Left renal pelvis (tissue), 4 donors: ENCODE measurements at places on chromosomes 5 and 9.

GRCh38 chr5:125316391-125316790 lies 570.0 kb upstream of the ZNF608 start:
- DNase-seq = no peak

GRCh38 chr9:113636165-113636564 lies 172.6 kb downstream of the RGS3 start:
- no peak for DNase-seq

DNA sequence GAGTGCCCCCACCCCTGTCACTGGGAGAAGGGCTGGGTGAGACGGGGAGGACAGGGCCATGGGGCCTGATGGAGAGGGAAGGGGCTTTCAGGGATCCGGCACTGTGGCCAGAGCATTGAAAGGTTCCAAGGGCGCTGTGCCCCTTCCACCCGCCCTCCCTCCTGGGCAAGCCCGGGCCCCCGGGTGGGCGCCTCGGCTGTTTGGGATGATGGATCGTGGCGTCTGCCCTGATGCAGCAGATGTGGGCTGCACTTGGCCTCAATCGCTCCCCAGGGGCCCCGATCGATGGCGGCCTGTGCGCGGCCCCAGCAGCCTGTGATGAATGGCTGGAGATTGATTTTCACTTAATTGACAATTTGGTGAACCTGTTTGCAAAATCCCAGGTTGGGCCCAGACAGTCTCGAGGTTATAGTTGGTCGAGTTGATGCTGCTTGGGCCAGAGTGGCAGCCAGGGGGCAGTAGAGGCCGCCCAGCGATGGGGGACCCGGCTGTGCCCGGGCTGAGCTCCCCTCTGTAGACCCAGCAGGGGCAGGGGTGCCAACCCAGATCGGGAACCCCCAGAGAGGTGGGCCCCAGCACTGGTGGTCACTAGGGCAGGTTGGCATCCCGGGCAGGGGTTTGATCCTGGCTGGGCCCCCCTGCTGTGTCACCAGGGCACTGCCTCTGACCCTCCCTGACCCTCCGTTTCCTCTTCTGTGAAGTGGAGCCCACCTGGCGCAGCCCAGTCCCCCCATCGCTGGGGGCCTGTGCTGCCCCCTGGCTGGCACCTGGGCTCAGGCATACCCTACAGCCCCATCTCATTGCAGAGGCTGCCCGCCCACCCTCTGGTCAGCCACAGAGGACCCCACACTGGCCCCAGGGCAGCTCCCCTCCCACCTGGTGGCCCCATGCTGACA lies 34.7 kb downstream of the LHX3 start:
- no peak for DNase-seq

DNA sequence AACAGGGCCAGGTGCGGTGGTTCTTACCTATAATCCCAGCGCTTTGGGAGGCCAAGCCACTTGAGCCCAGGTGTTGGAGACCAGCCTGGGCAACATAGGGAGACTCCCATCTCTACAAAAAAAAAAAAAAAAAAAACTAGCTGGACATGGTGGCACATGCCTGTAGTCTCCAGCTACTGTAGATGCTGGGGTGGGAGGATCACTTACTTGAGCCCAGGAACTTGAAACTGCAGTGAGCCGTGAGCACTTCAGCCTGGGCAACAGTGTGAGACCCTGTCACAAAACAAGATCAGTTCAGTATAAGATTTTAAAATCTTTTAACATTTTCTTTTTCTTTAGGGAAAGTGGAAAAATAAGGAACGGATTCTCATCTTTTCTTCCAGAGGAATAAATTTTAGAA lies 2.5 kb downstream of the BRIX1 start:
- no peak for DNase-seq

GRCh38 chr5:68099327-68099726 lies 116.2 kb upstream of the PIK3R1 start:
- no peak for DNase-seq

- no peak for DNase-seq
Observed at GRCh38 chr5:140142246-140142645, 16.5 kb downstream of the IGIP start.

GRCh38 chr9:21923694-21924093 lies 70.5 kb downstream of the CDKN2A start:
- no peak for DNase-seq

DNA sequence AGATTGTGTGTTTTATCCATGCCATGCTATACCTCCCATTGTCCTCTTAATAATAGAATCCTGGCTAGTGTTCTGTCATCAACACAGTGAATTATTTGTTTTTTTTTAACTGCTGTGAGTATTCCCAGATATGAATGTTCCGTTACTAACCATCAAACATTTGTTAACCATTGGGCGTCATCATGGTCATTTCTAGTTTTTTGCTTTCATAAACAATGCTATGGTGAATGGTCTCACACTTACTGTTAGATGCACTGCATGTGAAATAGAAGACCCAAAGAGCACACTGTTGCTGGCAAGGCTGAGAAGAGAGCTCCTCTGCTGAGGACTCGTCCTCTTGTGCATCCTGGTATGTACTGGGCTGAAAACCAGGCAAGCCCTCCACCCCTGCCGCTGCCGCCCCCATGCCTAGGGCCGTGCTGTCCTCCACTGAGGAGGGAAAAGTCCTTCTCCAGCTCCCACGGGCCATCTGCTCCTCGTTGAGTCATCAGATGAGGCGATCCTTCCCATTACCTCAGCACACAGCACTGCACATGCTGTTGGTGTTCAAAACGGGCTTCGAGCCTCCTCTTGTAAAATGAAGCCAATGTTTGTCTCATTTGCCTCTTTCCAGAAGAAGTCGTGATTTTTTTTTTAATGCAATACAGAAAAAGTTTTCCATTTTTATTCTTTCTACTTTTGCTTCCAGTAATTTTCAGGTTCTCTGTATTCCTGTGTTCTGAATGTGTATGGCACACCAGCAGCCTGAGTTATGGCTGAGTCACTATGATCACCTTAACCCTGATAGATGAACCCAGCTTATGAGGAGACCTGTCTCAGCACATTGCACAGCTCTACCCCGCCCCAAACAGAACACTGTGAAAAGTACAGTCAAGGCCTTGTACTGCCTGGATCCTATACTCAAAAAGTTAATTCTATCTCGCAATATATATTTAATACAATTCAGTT lies 219.0 kb downstream of the AOPEP start:
- no peak for DNase-seq

- no peak for DNase-seq
Observed at GRCh38 chr5:174667526-174667925, 56.9 kb upstream of the MSX2 start.

DNA sequence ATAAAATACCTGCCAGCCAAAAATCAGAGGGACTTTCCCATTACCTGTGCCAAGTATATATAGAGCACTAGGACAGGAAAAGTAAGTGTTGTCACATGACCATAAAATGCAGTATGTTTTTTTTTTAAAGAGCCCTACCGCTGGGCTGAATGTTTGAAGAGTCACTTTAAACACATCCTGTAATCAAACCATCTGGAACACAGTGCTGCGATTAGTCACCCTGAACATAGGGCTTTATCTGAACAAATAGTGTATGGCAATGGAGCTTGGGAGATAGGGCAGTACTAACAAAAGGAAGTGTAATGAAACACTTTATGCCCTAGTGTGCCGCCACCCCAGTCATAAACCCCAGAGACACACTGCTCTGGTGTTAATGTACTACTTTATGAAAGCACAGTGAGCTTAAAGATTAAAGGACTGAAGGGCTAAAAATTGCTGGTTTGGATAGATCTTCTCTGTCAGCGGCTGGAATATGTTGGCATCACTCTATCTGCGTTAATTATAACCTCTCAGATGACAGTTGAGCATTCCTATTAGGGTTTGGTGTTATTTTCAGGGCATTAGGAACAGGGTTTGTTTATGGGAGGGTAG lies 90.4 kb downstream of the ZNF608 start:
- no peak for DNase-seq

GRCh38 chr9:78295177-78295575 lies 1.7 kb upstream of the PSAT1 start:
- no peak for DNase-seq

DNA sequence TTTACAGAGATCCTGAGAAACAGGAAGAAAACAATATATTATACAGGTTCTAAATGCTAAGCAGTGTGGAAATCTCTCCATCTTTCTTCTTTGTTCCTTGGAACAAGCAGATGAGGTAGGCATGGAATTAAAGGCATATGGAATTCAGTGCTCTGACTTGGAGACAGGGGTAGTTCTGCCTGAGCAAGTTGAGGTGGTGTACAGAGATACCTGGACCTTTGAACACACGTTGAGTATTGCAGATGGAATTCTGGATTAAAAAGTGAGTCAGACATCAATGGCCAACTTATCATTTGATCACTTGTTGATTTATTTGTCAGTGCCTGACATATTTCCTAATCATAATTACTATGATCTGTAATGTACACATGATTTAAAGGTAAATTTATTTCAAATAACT lies 293.9 kb upstream of the IRX4 start:
- no peak for DNase-seq

DNA sequence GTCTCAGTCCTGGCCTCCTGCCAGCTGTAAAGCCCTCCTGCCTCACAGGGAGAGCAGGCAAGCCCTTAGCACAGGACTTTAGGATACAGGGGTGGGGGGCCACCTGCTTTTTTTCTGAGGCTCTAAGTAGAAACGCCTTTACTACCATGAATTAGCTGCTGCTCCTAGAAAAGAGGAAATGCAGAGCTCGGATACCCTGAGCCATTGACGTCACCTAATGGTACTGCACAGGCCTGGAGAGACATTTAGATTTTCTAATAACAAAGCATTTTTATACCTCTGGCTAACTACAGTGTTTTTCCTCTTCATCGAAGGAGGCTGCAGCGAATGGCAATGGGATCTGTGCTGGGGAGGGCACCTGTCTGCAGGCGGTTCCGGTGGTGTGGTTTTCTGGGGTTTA lies 137.0 kb downstream of the WDR41 start:
- no peak for DNase-seq

DNA sequence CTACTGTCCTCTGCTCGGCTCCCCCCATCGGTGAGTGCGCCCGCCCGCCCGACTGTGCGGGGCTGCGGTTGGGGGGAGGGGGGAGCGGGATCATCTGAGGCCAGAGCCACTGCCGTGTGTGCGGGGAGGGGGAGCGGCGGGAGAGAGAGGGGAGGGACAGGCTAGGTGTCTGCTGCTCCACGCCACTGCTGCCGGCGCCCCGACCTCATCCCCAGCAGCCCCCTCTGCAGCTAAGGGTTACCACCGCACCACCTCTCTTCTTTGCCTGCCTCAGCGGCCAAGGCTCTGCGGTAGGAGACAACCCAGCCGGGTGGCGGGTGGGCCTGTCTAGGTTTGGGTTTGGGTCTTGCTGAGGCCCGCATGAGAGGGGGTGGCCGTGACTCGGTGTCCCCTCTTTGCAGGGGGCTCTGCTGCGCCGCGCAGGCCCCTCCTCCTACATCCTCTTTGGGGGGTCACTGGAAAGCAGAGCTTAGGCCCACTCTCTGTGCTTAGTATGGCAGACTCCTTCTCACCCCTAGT lies 670 bp upstream of the PURA start:
- DNase-seq = peak; percentile 33

GRCh38 chr5:54959673-54960418 lies 25.5 kb downstream of the ESM1 start:
- no peak for DNase-seq

DNA sequence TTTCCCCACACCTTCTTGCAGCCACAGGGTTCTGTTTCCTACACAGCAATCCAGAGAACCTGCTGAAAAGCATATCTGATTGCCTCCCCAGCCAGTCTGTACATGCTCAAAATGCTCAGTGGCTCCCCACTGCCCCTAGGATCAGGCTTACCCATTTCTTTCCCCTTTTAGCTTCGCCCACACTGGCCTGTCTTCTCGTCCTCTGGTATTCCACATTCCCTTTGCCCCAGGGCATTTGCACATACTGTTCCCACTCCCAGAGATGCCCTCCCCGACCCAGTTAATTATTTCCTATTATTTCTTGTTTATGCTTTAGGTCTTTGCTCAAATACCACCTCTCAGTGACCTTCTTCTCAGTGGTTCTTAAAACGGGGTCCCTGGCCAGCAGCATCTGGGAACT lies 6.7 kb upstream of the TSPAN17 start:
- no peak for DNase-seq
